ENCODE measurements at places on chromosomes 13 and 19.

- DNase-seq, result no peak
Measured at GRCh38 chr13:27638521-27638920, 16.8 kb downstream of the POLR1D start.

DNA sequence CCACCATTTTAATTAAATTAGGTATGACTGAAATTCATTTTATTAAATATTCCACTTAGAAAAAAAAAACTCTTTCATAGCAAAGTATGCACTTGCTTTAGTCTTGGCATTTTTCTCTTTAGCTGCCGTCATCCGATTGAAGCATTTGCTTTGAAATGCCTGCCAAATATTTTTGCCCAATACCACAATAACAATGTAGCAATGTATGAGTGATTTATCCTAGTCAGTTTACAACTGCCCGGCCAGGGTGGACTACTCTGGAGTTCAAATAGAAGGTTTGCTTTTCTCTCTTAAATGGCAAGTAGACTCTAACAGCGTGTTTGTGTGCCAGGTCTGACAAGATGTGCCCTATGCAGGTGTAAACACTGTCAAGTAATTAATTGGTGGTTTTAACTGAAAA is 675.3 kb upstream of the SGCG start:
- DNase-seq, result no peak

DNA sequence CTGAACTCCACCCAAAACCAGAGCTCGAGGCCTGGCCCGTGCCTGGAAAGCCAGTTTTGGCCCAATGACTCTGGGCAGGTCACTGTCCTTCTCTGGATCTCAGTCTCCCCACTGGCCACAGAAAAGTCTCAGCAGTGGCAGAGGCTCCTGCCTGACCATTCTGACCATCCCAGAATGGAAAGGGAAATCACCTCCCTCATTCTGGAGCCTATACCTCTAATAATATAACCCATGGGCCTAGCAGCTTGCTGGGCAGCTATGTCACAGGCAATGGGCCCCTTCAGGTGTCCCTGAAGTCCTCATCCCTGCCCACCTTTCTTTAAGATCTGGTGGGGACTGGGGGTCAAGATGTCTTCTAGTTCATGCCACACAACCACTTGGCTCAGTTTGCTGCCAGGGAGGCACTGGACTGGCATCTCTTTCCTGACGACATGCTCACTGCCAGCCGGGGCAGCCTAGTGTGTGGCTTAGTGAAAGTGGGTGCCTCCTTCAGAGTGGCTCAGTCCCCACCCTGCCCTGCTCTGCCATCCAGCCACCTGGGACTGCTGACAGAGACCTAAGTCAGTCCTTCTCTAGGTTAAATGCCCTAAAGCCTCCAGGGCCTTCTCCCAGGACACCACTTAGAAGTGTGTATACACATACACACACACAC is 62.6 kb downstream of the AP1M1 start:
- DNase-seq, result no peak

- DNase-seq, result no peak
Measured at GRCh38 chr19:7590256-7590655, 5.4 kb upstream of the CAMSAP3 start.

GRCh38 chr19:16419669-16420335 is 52.0 kb downstream of the EPS15L1 start:
- DNase-seq, result no peak

DNA sequence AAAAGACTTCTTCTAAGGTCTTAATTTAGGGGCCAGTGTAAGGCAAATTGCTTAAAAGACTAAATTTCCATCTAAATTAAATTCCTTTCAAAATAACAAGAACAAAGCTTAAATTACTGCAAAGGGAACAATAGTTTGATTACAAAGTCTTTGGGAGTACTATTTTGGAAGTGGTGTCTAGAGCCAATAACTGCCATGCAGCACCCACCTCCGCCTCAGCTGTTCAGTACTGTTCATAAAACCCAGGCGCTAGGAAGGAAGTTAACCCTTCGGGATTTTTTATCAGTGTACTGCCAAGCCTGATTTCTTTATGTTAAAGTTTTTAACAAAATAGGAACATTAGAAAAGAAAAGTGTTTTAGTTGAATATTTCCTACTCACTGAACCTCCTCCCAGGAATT is 210.1 kb downstream of the LIG4 start:
- no peak for DNase-seq

GRCh38 chr13:28531077-28531844 is 36.3 kb upstream of the FLT1 start:
- no peak for DNase-seq
